ENCODE measurements at places on chromosomes 1 and 21. TPM values are rescaled to one million over a fixed set of nuclear protein-coding genes. Genes with fewer than 3 reads are reported as not detected.

GRCh38 chr1:13703558-13704490 lies 3.8 kb downstream of the PRDM2 start:
- DNase-seq: no peak

GRCh38 chr1:161127649-161128048 lies 4.8 kb downstream of the DEDD start:
- DNase-seq: no peak

C1orf141 gene
- not detected for polyA plus RNA-seq

- no peak for DNase-seq
These were observed 32.5 kb downstream of the SLC22A15 start for GRCh38 chr1:116008656-116009390.

- DNase-seq: no peak
These were observed 177.6 kb upstream of the DPYD start for GRCh38 chr1:98098473-98098872.

ADORA1 gene
- 3.5 TPM for polyA plus RNA-seq

- no peak for DNase-seq
These were observed 2.4 kb downstream of the TSPEAR start for GRCh38 chr21:44708866-44709425.

DNA sequence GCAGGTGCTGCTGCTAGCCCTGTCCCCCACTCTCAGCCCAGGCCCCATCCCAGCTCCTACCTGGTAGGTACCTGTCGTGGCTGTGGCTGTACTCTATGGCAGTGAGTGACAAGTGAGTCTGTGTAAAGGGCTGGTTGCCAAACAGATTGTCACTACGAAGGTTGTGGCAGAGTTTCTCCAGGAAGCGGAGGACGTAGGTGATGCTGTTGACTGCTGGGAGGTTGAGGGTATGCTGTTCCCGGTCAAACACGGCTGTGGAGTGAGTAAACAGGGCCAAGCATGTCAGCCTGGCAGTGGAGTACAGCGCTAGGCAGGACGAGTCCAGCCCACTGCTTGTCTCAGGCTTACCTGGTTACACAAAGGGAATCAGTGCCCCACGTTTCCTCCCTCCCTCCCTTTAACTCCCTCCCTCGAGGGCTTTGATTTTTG lies 24.8 kb upstream of the SLFNL1 start:
- DNase-seq: no peak

- peak; percentile 25 for DNase-seq
These were observed 26.7 kb upstream of the RPTN start for GRCh38 chr1:152185544-152186391.

DNA sequence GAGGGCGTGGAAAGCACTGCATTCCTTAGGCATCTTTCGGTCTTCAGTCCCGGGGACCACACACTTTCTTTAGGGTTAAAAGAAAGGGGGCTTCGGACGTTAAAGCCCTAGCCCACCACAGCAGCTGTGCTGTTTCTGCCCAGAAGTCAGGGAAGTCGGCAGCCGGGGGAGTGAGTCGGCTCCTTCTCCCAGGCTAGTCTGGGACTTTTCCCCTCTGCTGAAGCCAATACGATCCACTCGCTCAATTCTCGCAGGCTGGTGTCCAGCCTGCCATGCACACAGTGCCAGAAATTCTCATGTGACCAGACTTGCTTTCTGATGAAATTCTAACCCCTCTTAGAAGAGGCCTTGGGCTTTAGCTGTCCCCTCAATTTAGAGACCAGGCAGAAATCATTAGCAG lies 67.7 kb downstream of the BCAR3 start:
- DNase-seq: peak; percentile 52

NMNAT1 gene
- polyA plus RNA-seq: 13.0 TPM

DNA sequence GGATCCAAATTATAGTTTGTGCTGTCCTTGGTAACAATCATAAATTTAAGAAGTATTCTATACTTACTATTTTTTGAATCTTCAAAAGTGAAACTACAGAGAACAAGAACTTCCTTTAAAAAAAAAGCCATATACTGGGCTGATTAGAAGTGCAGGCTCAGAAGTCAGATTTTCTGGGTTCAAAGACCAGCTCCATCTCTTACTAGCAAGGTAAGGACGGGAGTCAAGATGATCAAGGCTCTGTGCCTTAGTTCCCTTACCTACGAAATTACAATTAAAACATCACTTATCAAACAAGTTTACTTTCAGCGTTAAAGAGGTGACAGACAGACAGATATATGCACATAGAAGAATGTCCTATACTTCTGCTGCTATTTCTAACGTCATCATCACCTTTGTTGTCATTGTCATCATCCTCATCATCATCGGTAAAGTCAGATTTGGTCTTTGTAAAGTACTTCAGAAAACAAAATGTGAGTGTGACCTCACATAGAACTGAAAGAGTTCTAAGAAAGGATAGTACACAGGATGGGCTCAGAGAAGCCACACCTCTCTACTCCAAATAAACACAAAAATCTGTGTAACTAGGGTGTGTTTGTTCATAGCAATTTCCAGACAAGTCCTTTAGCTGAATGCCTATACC lies 178.7 kb downstream of the VAV3 start:
- DNase-seq: no peak

ZNF436 gene
- 37.4 TPM for polyA plus RNA-seq

DNA sequence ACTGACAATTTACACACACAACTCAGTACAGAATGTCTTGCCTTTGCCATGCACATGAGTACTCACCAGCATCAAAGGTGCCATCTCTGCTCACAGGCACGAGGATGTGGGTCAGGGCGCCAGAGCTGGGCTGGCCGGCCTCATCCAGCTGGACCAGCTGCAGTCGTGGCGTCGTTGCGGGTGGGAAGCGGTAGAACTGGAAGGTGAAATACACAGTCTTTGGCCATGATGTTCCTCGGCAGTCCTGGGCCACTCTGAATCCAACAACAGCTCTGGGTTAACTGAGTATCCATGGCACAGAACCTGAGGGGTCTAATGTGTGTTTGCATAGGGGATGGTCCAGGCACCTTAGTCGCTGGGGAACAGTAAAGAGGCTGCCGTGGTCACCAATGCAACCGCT lies 87.7 kb downstream of the NPHP4 start:
- DNase-seq: no peak

DNA sequence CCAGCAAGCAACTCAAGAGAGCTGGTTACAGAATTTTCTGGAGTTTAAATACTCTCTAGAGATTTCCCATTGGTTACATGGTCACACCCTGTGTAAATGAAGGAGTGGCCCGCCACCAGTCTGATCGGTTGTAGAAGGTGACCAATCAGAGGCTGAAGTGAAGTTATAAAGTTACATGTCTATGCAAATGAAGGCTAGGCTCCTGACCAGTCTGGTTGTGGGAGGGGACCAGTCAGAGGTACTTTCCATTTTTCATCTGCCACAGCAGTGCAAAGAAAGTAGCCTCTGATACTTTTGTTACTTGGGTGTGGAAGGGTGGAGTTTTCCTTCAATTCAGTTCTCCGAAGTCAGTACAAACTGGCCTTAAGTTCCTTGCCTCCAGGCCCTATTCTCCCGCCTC lies 273.7 kb downstream of the BARHL2 start:
- no peak for DNase-seq

BRDT gene
- polyA plus RNA-seq: not detected

DNA sequence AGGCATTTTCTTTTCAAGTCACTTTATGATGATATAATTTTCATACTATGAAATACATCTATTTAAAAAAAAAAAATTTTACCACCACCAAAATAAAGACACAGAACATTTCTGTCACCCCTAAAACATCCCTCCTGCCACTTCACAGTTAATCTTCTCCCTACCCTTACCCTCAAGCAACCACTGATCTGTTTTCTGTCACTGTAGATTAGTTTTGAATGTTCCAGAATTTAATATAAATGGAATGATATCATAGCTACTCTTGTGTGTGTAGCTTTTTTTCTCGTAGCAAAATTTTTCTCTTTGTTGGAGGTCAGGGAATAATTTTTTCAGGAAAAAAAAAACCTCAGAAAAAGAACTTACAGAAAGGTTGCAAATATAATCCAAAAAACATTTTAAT lies 152.7 kb downstream of the RHOU start:
- DNase-seq: no peak

DNA sequence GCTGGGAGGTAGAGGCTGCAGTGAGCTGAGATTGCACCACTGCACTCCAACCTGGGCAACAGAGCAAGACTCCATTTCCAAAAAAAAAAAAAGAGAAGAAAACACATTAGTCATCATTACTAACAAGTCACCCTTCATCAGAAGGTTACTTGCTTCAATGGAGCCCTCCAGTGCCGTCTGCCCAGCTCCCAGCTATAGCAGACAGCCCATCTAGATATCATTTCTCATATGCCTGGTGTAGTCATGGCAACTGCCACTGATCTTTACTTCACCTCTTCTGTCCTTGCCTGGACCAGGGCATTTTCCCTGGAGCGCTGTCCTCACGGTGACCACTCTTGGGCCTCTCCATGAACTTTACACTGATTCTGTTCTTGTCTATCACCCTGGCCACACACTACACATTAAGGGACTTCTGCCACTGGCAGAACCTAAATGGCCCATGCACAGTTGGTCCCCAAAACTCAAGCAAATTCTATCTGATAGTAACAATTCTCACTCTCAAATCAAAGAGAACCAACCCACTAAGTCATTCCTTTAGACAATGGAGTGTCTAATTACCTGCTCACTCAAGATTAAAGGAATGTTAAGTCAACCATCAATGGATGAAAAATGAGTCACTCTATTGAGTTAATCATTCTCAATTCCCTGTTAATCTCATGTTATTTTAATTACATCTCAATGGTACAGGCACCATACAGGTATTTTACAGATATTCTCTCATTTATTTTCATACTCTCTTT lies 12.9 kb downstream of the GPA33 start:
- no peak for DNase-seq

DNA sequence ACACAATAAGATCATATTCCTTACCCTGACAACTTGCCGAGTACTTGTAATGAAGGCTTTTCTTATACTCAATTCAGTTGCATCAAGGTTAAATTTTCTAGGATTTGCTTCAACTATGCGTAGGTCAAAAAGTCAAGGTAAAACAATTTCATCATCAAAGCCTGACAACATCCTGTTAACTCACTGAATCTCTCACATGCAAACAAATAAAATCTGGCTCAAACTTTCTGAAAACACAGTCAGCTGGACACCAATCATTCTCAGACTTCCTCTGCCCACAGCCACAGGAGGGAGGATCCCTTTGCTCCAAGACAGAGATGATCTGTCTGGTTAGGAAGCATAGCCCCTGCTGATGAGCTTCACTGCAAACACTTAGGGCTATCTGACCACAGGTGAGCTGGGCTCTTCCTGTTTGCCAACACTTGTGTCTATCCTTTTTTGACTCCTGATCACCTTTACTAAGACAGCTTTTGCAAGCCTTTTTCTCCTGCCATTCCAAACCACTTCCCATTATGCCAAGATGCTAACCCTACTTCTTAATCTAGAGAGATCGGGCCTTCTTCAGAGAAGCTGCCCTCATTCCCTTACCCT lies 20.0 kb downstream of the STX6 start:
- no peak for DNase-seq

GRCh38 chr1:1625824-1626206 lies 6.2 kb upstream of the MMP23B start:
- no peak for DNase-seq

DNA sequence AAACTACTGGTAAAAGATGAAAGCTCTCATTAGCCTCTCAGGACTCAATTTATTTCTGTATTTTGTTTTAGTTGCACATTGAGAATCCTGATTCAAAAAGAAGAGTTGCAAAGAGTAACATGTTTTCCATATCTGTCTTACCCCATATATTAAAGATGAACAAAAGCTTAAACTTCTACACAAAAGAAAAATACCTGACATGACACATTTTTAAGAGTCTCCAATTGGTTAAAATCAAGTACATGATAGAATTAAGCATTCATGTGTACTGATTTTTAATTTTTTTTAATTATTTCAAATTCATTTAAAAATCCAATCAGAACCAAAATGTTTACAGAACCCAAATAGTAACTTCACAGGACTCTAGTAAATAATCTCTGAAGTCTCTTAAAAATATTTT lies 72.0 kb downstream of the FOXJ3 start:
- DNase-seq: no peak

LINGO4 gene
- 0.11 TPM for polyA plus RNA-seq

DNA sequence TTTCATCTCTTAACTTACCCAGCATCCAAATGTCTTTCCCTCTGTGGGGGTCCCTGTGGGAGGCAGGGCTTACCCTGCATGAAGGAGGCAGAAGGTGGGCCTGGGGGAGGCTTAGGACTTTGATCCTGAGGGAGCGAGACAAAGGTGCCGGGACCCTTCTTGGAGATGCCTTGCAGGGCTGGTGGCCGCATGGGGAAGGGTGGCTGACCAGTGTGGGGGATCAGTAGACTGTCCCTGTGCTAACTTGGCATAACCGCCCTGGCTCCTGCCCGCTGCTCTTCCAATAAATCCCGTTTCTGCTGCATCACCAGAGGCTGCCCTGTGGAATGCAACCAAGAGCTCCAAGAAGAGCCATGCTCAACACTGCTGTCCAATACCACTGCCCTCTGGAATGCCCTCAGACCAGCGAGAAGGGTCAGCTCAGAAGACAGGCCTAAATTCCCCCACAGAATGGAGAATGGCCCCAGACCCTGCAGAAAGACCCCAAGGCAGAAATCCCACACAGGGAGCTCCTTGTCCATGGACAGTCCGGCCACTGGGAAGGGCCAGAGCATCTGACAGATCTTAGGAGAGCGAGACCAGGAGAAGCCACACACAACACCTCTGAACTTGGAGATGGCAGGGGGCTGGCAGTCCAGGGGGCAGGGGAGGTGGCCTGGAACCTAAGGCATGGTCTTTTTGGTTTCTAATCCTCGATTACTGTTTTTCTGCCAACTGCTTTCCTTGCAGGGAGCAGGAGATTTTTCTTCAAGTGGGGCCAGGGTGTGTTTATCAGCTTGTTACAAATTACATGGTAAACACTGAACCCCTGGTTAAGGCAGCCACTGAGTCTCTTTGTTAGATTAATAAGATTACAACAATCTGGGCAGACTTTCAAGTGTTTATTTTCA lies 46.7 kb upstream of the DMRTB1 start:
- no peak for DNase-seq

GRCh38 chr1:147837964-147838292 lies 64.7 kb upstream of the GJA8 start:
- DNase-seq: no peak

SPRR2E gene
- not detected for polyA plus RNA-seq

DNA sequence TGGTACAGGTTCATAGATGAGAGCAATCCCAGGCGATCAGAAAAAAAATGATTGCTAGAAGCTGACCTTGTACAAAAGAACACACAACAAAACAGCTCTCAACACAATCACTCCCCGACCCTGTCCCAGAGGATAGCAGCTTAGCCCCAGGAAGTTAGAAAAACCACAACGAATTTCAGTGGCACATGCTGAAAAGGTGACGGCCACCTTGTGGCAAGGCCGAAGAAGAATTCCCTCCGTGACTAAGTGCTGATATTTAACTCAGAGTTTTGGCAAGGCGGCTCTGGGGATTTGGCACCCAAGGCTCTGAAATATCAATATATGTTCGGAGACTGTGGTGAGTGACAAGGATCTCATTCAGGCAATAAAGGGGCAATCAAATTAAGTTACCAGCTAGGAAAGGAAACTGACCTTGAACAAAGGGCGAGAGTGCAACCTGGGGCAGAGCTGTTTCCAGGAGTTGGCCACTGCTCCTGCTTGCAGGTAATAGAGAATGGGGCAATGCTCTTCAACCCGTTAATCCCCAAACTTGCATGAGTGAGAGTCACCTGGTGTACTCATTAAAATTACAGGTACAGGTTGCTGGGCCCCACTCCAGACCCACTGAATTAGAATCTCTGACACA lies 96.2 kb downstream of the BEND5 start:
- DNase-seq: no peak

All from muscle of arm (tissue), 14 donors.